ENCODE measurements at places on chromosomes 2 and 18.
A peak's percentile ranks its signal among the peaks of the same experiment; 100 is the strongest.

- DNase-seq = no peak
Observed at GRCh38 chr2:227813229-227813561, 447 bp upstream of the CCL20 start.

- DNase-seq = no peak
Observed at GRCh38 chr18:12849548-12849947, 34.5 kb downstream of the PTPN2 start.

GRCh38 chr2:121479882-121480522 is 50.7 kb upstream of the RNU4ATAC start:
- no peak for DNase-seq

GRCh38 chr2:6352906-6353515 is 512.7 kb downstream of the CMPK2 start:
- DNase-seq = no peak

GRCh38 chr2:38129987-38130386 is 54.0 kb upstream of the CYP1B1 start:
- peak; percentile 28 for DNase-seq

DNA sequence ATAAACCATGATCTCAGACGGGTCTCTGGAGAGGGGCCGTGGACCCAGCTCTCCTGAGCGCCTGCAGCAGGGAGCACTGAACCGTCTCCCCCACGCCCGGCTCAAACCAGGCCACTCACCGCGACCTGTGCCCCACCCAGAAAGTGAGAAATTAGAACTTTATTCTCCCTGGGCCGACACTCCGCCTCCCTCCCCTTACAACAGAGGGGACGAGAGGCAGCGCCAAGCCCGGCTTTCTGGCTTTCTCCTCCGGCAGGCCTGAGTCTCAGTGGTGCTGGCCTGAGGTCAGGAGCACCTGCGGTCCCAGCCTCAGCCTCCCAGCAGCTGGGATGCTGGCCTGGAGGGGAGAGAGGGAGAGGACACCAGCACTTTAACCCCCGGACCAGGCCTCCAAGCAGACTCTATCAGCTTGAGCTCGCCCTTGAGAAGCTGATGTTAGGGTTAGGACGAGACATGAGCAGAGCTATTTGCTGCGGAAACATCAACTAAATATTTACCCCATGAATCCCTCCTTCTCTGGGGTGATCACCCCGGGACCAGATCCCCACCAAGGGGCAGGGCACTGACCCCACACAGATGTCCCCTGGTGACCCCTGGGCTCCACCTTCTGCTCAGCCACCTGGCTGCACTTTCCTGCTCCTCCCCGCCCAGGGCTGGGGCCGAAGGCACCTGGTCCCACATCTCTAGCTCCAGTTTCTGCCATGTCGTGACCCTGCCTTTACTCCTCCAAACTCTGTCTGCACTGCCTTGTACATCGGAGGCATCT is 856.3 kb upstream of the SALL3 start:
- no peak for DNase-seq

- DNase-seq = peak; percentile 35
Observed at GRCh38 chr2:66489436-66489835, 54.5 kb downstream of the MEIS1 start.

DNA sequence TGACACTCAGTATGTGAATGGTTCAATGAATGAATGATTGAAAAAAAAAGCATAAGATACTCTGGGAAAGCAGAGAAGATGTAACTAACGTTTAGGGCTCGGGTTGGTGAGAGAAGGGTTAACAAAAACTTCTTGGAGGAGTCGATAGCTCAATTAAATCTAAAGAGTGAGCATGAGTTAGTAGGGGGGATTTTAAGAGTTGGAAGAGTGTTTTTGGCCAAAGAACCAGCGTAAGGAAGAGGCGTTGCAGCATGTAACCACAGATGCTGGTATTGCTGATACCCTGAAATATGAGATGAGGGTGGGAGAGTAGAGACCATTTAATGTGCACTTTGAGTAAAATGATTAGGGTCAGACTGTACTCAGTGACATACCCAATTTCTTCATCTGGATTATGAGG is 14.5 kb downstream of the ARHGAP28 start:
- no peak for DNase-seq

All from cardiac fibroblast (primary cell).